ENCODE measurements at places on chromosomes 4 and X.

- no peak for DNase-seq
Measured at GRCh38 chr4:83250687-83251446, 33.7 kb downstream of the COQ2 start.

- DNase-seq, result no peak
Measured at GRCh38 chrX:19156186-19156585, 33.9 kb upstream of the ADGRG2 start.

- DNase-seq, result no peak
Measured at GRCh38 chr4:156594624-156595023, 377.0 kb downstream of the PDGFC start.

GRCh38 chrX:23756165-23756564, 13.1 kb upstream of the ACOT9 start:
- peak; percentile 5 for DNase-seq

Data from HFF-Myc (cell line).